ENCODE measurements at places on chromosomes 2 and 18.

GRCh38 chr2:172698041-172698863 lies 37.4 kb upstream of the RAPGEF4 start:
- DNase-seq = no peak

- DNase-seq = no peak
Observed at GRCh38 chr18:2171840-2172625, 399.3 kb downstream of the METTL4 start.

- no peak for DNase-seq
Observed at GRCh38 chr2:1750270-1750932, 6.1 kb upstream of the PXDN start.

GRCh38 chr2:22867973-22868372 lies 517.0 kb upstream of the KLHL29 start:
- DNase-seq = no peak

Measured in stimulated activated CD8-positive, alpha-beta memory T cell treated with anti-CD3 and anti-CD28 coated beads, Interleukin-7, amount 100 ng/mL, for 1 hour (primary cell).